ENCODE measurements at places on chromosomes 4 and X.

GRCh38 chrX:44675362-44676024, 132.8 kb upstream of the FUNDC1 start:
- DNase-seq, result no peak

- DNase-seq, result no peak
Measured at GRCh38 chr4:180084561-180084960, 2158.6 kb upstream of the TENM3 start.

DNA sequence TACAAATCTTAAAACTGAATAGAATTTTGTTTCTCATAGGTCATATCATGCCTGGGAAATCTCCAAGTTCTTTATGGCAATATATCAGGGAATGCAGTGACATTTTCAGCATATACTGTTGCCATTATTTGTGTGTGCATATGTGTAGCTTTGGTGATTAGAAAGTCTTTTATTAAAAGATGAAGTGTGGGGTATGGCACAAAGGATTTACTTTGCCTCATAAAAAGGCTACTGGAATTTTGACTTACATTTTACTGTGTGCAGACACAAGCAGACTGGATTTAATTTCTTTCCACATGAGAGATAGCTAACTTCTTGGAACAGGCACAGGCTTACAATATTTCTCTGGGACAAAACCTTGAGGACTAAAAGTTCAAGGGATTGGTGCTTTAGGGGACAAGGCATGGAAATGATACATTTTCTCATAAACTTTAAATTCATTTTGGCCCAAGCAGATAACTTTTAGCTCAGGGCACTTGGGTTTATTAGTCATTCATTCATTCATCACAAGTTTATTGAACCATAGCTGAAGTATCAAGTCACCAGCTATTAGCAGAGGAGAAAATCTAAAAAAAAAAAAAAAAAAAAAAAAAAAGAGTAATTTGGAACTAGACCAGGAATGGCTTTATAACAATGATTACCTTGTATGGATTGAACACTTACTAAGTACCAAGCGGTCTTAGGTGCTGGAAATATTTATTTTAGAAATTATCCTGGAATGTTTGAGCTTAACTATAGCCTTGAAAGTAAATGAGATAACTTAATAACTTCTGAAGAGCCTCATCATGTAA, 191.5 kb downstream of the SLIT2 start:
- DNase-seq, result no peak

DNA sequence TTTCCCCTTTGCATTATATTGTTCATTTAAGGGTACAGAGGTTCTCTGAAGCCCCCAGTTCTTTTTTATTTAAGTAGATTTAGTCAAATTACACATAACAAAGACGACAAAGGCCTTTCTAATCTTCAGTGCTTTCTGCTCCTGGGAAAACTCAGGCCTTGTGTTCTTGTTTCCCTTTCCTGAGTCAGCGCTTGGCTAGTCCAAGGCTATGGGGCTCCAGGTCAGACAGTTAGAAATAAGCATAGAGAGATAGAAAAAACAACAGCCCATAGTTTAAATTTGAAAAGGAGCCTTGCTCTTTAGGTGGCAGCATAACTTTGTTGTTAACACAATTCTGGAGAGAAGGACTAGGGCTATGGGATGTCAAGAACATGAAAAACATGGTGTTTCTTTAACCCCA, 97.3 kb downstream of the PPP1R2C start:
- no peak for DNase-seq

DNA sequence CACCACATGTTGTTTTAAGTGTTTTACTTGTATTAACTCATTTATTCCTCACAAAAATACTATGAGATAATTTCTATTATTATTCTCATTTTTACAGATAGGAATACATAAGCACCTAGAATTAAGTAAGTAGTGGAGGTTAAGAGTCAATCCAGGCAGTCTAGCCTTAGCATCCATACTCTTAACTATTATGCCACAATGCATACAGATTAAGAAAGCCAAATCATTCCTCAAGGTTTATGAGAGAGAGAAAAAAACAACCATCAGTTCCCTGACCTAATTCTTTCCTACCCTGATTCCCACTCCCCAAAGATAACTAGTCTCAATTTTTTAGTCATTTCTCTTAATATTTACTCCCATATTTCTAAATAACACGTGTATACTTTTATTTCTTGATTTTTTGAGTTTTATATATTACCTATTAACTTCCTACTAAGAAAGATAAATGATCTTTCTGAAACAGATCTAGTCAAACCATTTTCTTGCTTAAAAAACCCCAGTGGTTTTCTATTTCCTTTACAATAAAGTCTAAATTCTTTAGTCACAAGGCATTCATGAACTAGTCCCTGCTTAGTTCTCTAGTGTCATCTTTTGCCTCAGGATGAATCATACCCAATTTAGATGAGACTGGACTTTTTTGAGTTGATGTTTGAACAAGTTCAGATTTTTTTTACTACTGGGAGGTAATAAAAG, 16.0 kb downstream of the UBA6 start:
- no peak for DNase-seq

DNA sequence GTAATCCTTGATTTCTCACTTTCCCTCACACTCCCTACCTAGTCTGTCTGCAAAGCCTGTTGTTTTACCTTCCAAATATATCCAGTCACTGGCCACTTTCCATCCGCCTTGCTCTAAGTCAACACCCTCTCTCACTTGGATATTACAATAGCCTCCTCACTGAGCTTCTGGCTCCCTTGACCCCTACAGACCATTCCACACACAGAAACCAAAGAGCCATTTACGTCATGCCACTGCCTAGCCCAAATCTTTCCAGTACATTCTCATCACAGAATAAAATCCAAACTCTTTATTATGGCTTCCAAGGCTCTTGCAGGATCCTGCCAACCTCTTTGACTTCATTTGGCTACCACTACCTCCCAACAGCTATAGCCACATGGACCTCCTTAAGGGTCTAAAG, 25.7 kb upstream of the ARHGEF9 start:
- DNase-seq, result no peak

DNA sequence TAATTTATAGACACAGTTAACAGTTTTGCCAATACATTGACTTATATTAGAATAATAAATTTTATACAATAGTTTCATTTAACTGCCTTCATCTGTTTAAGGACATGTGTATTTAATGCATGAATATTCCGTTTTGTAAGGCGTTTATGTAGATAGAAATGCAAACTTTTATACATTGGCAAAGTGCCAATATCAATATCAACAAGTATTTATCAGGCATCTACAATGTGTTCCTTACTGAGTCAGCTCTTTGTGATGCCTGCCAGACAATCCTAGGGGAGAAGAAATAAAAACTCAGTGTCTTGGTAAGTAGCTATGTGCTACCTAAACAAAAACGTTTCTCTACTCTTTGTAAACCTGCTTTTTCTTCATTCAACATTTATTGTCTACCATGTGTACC, 1142.2 kb downstream of the C4orf33 start:
- DNase-seq, result no peak

GRCh38 chr4:1002131-1002630, 9.0 kb upstream of the SLC26A1 start:
- DNase-seq, result no peak

- DNase-seq, result no peak
Measured at GRCh38 chrX:17788956-17789562, 51.8 kb downstream of the SCML1 start.

DNA sequence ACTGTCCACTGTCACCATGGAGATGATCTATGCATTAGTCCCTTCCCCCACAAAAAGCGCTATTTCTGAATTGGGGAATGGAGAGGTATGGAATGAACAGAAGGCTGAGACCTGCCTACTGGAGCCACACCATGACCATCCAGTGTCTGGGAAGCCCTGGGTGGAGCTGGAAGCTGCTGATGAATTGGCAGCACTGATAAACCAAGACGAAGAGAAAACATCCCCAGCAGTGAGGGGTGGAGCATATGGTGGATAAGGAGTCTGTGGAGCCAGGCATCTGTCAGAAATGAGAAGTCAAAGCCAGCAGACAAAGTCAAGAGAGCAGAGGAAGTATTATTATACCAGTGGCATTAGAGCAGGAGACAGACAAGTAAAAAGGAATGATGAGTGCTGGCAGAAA, 13.2 kb downstream of the CC2D2A start:
- no peak for DNase-seq

DNA sequence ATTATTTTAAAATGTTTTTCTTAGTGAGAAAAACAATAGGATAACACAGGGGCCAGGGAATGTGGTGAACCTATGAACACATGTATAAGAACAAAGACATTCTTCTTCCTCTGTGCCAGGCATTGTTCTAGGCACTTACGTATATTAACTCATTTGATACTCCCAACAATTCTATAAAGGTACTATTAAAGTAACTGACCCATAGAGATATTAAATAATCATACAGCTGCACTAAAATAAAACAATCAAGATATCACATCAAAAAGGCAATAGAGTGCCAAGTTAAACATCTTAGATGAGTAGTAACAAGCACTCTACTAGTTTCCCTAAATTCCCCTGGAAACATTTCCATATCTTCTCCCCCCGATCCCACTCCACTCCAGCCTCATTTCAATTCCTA, 33.4 kb downstream of the SLC39A8 start:
- DNase-seq, result no peak

DNA sequence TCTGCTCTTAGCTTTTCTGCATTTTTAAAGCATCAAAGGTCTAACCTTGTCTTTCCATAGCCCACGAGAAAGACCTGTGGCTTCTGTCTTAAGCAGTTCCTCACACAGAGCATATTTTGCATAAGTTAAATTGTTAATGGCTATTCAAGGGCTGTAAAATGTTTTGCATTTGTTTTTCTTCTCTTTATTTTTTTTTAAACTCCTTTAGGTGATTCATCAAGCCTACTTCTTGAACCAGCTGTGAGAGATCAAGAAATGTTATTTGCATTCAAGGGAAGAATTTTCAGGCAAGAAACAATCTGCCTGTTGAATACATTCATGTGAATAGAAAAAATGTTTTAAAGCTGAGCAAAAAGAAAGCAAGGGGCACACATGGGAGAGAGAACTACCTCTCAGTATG, 423.8 kb upstream of the FRG1 start:
- no peak for DNase-seq

- no peak for DNase-seq
Measured at GRCh38 chr4:3640587-3640962, 108.4 kb upstream of the LRPAP1 start.

- no peak for DNase-seq
Measured at GRCh38 chr4:81808011-81808672, 336.4 kb upstream of the RASGEF1B start.

GRCh38 chr4:167049257-167049656, 185.0 kb downstream of the SPOCK3 start:
- DNase-seq, result no peak

- no peak for DNase-seq
Measured at GRCh38 chr4:24858026-24858425, 54.8 kb downstream of the CCDC149 start.

GRCh38 chr4:74189331-74190043, 31.6 kb downstream of the MTHFD2L start:
- no peak for DNase-seq

- DNase-seq, result no peak
Measured at GRCh38 chr4:123505095-123506010, 108.8 kb downstream of the SPRY1 start.

DNA sequence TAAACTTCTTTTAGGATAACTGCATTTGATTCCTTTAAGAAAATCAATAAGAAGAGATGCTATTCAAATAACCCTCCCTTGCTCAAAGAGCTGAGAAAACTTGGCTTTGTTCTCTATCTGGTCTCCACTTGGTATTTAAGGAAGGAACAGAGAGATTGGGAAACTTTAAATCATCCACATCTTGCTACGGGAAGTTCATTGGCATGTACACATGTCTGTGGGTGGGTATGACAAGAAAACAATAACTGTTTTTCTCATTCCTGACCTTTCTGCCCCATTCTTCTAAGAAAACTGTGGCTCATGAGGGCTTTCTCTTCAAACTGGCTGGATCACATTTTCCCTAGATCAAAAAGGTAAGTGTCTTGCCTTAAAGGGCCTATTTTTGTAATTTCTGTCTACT, 6.0 kb downstream of the SEL1L3 start:
- no peak for DNase-seq

DNA sequence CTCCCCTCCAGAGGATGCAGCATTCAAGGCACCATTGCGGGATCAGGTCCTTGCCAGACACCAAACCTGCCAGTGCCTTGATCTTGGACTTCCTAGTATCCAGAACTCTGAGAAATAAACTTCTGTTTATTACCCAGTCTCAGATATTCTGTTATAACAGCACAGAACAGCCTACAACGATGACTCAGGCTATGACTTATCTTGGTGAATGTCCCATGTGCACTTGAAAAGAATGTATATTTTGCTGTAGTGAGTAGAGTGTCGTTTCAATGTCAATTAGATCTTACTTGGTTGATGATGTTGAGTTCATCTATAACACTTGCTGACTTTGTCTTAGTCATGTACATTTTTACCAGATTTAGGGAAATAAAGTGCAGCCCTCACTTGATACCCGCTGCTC, 34.5 kb upstream of the PGRMC1 start:
- DNase-seq, result no peak

GRCh38 chr4:41142376-41143310, 71.7 kb downstream of the APBB2 start:
- no peak for DNase-seq

DNA sequence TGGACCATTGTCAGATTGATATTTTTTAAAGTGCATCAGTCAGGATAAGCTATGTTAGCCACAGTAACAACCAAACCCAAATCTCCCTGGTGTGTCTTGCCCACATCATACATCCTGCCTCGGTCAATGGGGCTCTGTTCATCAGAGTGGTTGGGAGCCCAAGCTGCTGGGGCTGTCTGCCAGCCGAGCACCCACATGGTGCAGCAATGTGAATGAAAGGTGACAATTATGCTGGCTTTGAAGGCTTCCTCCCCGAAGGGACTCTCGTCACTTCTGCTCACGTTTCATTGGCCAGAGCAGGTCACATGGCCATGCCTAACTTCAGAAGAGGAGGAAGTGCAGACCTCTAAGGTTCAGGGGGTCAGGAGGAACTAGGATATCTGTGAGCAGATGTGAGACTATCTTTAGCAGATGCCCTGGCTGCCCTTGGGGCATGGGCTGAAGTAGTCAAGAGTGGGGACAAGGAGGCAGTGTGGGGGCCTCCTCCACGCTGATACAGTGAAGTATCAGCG, 1.3 kb upstream of the JAKMIP1 start:
- DNase-seq, result no peak

DNA sequence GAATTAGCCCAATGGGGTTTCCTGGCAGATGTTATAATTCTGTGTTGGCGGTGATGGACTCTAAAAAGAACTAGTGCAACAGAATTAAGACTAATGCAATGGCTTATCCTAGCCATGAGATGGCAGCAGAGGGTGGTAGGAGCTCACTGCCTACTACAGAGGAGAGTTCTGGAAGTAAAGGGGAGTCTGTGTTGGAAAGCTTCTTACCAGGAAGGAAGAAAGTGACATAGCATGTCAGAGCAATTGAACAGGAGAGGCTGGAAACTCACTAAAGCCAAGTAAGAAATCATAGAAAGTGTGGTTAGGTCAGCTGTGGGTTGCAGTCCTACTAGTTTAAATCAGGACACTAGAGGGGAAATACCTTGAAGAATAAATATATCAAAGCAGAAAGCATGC, 6.3 kb upstream of the TRPC5OS start:
- DNase-seq, result no peak

- no peak for DNase-seq
Measured at GRCh38 chr4:152535360-152535902, 461 bp downstream of the FBXW7 start.

GRCh38 chr4:164803702-164804101, 49.8 kb downstream of the SMIM31 start:
- no peak for DNase-seq
